Stimulated activated CD4-positive, alpha-beta T cell treated with anti-CD3 and anti-CD28 coated beads, Interleukin-2, amount 100 ng/mL, for 24 hours (primary cell): ENCODE measurements at places on chromosomes 2 and 18.

DNA sequence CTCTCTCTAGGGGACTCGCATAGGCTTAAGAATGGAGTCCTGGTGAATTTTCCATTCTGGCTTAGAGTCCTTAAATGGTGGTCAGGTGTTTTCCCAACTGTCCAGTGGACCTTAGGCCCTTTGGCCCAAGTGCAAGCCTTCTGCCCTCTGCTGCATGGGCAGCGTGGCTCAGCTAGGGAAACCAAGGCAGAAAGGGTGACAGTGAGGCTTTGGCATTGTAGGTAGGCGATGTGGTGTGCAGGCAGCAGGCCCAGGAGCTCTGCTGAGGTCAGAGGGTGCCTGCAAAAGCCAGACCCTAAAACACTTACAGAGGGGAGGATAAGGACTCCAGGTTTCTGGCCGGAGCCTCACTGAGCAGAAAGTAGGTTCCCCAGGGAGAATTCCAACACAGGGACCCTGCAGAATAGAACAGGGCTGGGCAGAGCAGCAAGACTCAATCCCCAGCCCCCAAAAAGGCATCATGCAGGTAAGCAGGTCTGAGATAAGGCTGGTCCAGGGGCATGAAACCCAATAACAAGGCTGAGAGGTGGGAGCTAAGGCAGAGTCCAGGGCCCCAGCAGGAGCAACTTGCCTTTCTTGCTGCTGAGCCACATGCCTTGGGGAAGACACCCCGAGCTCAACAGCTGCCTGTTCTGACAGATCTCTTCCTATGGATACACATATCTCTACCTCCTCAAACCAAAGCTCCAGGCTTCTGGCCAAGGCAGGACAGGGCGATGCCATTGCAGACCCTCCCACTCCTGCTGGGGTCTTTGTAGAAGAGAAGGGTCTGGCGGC is 199.7 kb downstream of the TNS1 start:
- no peak for DNase-seq

DNA sequence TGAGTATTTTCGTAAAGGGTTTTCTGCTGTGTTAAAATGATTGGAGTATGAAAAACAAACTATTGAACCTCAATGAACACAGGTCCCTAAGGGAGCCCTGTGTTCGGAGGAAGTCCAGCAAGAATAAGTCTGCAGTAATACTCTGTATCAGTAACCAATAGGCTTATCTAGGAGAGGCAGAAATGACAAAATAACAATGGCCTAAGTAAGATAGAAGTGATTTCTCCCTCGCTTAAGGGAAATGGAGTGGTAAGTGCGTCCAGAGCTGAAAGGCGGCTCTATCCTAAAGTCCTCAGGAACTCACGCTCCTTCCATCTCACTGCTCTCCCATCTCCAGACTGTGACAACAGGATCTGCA is 29.3 kb upstream of the MFSD6 start:
- DNase-seq, result no peak

GRCh38 chr2:240363746-240364581 is 71.5 kb upstream of the GPC1 start:
- DNase-seq, result no peak

DNA sequence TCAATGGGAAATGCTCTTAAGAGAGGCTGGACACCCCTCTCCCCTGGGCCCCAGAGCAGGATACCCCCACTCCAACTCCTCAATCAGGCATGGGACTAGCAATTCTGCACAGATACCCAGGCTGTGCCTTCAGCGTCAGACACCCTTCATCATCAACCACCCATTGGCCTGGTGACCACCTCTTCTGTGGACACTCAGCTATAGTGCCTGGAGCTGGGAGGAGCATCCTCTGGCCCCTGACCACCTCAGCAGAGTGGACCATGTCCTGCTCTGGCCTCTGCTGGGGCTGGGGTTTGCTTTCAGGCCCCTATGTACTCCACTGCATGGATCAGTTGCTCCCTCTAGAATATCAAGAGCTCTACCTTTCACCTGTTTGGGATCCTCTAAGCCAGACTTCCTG is 35.1 kb downstream of the TGFA start:
- DNase-seq, result no peak

DNA sequence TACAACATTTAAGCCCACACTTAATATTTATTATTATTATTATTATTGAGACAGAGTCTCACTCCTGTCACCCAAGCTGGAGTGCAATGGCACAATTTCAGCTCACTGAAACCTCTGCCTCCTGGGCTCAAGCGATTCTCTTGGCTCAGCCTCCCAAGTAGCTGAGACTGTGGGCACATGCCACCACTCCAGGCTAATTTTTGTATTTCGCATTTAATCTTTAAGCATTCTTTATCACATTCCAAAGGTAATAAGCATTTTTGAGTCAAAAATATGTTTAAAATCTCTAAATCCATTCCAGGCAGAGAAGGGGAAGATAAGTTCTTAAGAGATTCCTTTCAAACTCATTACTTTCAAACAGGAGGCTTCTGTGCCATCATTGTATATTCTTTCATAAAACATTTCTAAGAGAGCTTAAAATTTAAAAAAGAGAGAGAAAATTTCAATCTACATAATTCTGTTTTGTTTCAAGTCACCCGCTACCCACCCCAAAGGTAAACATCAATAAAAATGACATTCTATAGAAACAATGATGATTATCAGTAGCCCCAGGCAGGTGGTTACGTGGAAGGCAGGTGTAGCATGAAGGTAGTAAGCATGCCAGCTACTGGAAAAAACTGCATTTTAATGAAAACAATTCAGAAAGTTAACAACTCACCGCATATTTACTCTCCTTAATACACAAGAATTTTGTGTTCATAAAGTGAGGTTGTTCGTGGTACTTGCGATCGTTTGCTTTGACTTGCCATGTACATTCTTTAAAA is 84.4 kb upstream of the NARS1 start:
- no peak for DNase-seq

- DNase-seq, result no peak
Measured at GRCh38 chr18:13246121-13246520, 27.6 kb downstream of the LDLRAD4 start.

DNA sequence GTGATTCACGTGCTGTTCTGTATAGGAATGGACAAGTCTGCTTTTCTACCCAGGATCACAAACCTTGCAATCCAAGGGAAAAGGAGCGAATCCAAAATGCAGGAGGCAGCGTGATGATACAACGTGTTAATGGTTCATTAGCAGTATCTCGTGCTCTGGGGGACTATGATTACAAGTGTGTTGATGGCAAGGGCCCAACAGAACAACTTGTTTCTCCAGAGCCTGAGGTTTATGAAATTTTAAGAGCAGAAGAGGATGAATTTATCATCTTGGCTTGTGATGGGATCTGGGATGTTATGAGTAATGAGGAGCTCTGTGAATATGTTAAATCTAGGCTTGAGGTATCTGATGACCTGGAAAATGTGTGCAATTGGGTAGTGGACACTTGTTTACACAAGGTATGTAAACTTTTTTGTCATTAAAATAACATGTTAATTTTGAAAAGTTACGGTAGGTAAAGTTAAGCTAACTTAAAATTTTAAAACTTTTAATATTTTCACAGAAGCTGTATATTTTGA is 33.0 kb downstream of the PPM1B start:
- no peak for DNase-seq

- no peak for DNase-seq
Measured at GRCh38 chr2:7057865-7058400, 140.7 kb downstream of the RNF144A start.

GRCh38 chr2:100013892-100014677 is 128.3 kb downstream of the AFF3 start:
- no peak for DNase-seq

DNA sequence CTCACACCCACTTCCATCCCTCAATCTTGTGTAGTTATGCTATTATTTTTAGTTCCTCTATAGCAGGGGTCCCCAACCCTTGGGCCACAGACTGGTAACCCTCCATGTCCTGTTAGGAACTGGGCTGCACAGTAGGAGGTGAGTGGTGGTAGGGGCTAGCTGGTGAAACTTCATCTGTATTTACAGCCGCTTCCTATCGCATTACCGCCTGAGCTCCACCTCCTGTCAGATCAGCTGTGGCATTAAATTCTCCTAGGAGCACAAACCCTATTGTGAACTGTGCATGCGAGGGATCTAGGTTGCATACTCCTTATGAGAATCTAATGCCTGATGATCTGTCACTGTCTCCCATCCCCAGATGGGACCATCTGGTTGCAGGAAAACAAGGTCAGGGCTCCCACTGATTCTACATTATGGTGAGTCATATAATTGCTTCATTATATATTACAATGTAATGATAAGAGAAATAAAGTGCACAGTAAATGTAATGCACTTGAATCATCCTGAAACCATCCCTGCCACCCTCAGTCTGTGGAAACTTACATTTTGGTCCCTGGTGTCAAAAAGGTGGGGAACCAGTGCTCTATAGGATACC is 1.6 kb upstream of the RAB11FIP5 start:
- DNase-seq, result no peak

- no peak for DNase-seq
Measured at GRCh38 chr2:43139501-43139900, 86.9 kb downstream of the ZFP36L2 start.

DNA sequence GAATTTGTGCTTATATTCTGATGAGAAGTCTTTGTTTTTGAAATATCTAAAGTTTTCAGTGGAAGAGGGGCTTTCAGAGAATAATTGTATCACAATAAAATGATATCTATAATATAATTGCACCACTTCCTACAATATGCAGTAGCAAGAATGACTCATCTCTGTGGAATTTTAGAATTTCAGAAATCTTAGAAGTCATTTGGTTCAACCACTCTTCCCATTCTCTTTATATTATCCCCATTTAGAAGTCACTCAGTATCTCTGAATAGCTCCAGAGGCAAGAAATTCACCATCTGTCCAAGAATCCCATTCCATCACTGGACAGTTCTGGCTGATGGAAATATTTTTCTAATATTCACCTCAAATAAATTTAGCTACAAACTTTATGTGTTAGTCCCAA is 59.3 kb upstream of the CCDC68 start:
- DNase-seq, result no peak

- DNase-seq, result no peak
Measured at GRCh38 chr18:45166836-45167551, 448.3 kb upstream of the SLC14A2 start.

GRCh38 chr2:162379719-162380580 is 36.0 kb downstream of the GCA start:
- no peak for DNase-seq

DNA sequence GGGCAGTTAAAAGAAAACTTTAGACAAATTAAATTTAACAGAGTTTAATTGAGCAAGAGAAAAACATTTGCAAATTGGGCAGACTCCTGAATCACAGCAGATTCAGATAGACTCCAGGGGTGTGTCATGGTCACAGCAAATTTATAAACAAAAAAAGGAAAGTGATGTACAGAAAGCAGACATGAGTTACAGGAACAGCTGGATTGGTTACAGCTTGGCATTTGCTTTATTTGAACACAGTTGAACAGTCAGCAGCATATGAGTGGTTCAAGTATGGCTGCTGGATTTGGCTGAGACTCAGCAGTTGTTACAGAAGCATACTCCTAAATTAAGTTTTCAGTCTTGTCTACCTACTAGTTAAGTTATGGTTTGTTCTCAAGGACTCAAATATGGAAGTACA is 82.3 kb upstream of the NYAP2 start:
- no peak for DNase-seq
